Progenitor cell of endocrine pancreas (in vitro differentiated cells): ENCODE measurements at places on chromosomes 5 and 9. TPM values are rescaled to one million over a fixed set of nuclear protein-coding genes. Genes with fewer than 3 reads are reported as not detected.
A peak's percentile ranks its signal among the peaks of the same experiment; 100 is the strongest.

- DNase-seq = no peak
- H3K4me1 ChIP-seq = peaks cover 3% of the 10 kb centered on the region
- no peaks in the 10 kb centered on the region for H3K36me3 ChIP-seq
- no peak overlapping the region for H3K4me3 ChIP-seq
- H3K27ac ChIP-seq = no peak overlapping the region
Observed at GRCh38 chr9:70403166-70403565, 11.3 kb downstream of the KLF9 start.

DNA sequence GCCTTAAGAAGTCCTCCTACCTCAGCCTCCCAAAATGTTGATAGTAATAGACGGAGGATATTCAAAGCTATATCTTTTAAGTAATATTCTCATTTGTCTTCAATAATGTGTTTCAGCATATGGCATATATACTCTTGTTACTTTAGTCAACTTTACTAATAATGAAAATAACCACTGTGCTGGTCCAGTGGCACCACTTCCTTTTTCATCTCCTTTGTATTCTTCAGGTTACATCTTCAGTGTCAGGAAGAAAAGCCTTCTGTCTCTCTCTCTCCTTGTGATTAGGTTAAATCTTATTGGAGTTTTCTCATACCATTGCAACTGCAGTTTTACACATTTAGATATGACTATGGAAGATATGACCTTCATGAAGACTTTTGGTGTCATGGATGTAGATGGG is 31.3 kb downstream of the PARP8 start:
- no peak overlapping the region for H3K4me3 ChIP-seq
- H3K36me3 ChIP-seq = no peaks in the 10 kb centered on the region
- no peaks in the 10 kb centered on the region for H3K27me3 ChIP-seq
- H3K27ac ChIP-seq = no peak overlapping the region
- H3K4me1 ChIP-seq = peaks cover 6% of the 10 kb centered on the region

- H3K27ac ChIP-seq = no peak overlapping the region
- DNase-seq = no peak
- H3K27me3 ChIP-seq = peaks cover 3% of the 10 kb centered on the region
- H3K4me1 ChIP-seq = peaks cover 8% of the 10 kb centered on the region
- no peaks in the 10 kb centered on the region for H3K36me3 ChIP-seq
Observed at GRCh38 chr5:13186177-13186576, 758.3 kb downstream of the DNAH5 start.

GRCh38 chr5:62649476-62650113 is 71.0 kb downstream of the LRRC70 start:
- no peaks in the 10 kb centered on the region for H3K27me3 ChIP-seq
- no peaks in the 10 kb centered on the region for H3K36me3 ChIP-seq
- no peak overlapping the region for H3K4me3 ChIP-seq
- DNase-seq = no peak
- no peak overlapping the region for H3K27ac ChIP-seq
- peaks cover 11% of the 10 kb centered on the region for H3K4me1 ChIP-seq

DNA sequence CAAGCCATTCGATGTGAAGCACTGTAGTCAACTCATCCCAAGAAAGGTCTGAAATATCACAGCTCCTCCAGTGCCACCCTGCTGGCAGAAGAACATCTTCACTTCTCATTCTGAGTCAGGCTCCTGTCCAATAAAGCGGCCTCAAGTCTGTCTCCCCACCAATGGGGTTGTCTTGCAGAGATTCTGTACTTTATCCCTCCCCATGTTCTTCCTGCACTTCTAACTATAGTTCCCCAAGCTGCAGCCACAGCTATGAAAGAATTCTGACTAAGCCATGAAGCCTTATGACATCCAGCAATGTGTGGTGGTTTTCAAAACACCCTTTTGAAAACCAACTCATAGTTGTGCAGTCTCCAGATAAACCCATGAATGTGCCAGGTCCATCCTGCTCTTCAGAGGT is 6.8 kb downstream of the MACROH2A1 start:
- H3K27ac ChIP-seq = peak overlapping the region; percentile 12
- H3K4me1 ChIP-seq = peaks cover 55% of the 10 kb centered on the region
- no peak for DNase-seq
- peaks cover 9% of the 10 kb centered on the region for H3K36me3 ChIP-seq

GRCh38 chr5:59238126-59238902 is 655.2 kb downstream of the PDE4D start:
- no peaks in the 10 kb centered on the region for H3K36me3 ChIP-seq
- H3K4me1 ChIP-seq = peaks cover 4% of the 10 kb centered on the region
- DNase-seq = no peak
- H3K27me3 ChIP-seq = no peaks in the 10 kb centered on the region
- no peak overlapping the region for H3K27ac ChIP-seq
- no peak overlapping the region for H3K4me3 ChIP-seq

DNA sequence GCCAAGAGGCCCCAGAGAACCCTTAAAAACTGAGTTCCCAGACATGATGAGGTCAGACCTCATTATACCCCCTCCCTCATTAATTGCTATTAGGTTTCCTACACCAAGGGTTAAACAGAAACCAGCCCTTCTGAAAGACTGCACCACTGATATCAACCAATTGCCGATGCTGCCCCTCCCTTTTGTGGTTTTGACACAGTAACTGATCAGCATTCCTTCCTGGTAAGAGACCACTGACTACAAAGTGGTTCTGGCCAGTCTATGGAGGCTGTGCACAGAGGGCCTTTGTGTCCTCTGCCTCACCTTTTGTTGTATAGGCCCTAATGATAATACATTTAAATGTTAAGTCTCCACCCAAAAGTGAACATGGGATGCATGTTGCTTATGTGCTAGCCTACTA is 201.5 kb downstream of the FRMD3 start:
- H3K27me3 ChIP-seq = no peaks in the 10 kb centered on the region
- H3K4me1 ChIP-seq = peaks cover 7% of the 10 kb centered on the region
- DNase-seq = no peak

DNA sequence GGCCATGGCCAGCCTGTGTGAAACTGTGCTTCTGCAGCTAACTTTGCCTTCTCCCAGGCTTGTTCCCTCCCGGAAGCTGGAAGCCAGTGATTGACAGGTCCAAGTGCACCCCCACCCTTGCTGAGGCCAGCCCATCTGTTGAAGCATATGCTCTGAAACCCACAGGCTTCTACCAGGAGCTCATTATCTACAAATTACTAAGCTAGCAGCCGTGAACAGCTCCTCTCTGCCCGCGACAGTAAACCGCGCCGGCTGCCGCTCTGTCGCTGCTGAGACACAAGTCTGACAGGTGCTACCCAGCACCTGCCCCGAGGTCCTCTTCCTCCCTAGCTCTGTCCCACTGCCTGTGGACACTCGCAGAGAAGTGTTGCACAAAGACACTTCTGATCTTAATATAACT is 490.9 kb downstream of the GADD45G start:
- H3K4me3 ChIP-seq = no peak overlapping the region
- no peak for DNase-seq
- no peaks in the 10 kb centered on the region for H3K36me3 ChIP-seq
- no peak overlapping the region for H3K27ac ChIP-seq
- peaks cover 26% of the 10 kb centered on the region for H3K27me3 ChIP-seq
- H3K4me1 ChIP-seq = peaks cover 4% of the 10 kb centered on the region

GRCh38 chr5:10424124-10424731 is 17.5 kb upstream of the ROPN1L start:
- H3K27ac ChIP-seq = no peak overlapping the region
- peaks cover 29% of the 10 kb centered on the region for H3K36me3 ChIP-seq
- no peaks in the 10 kb centered on the region for H3K27me3 ChIP-seq
- no peaks in the 10 kb centered on the region for H3K4me1 ChIP-seq
- H3K4me3 ChIP-seq = no peak overlapping the region

- H3K4me3 ChIP-seq = peak overlapping the region; percentile 80
- H3K4me1 ChIP-seq = peaks cover 1% of the 10 kb centered on the region
- peaks cover 1% of the 10 kb centered on the region for H3K36me3 ChIP-seq
- H3K27ac ChIP-seq = peak overlapping the region; percentile 99
Observed at GRCh38 chr9:87148331-87149104, 201.2 kb upstream of the GAS1 start.

- no peaks in the 10 kb centered on the region for H3K27me3 ChIP-seq
- H3K4me1 ChIP-seq = peaks cover 10% of the 10 kb centered on the region
- no peak overlapping the region for H3K27ac ChIP-seq
- H3K4me3 ChIP-seq = no peak overlapping the region
- DNase-seq = no peak
- H3K36me3 ChIP-seq = peaks cover 8% of the 10 kb centered on the region
Observed at GRCh38 chr5:33441241-33442177, 744 bp downstream of the TARS1 start.

DNA sequence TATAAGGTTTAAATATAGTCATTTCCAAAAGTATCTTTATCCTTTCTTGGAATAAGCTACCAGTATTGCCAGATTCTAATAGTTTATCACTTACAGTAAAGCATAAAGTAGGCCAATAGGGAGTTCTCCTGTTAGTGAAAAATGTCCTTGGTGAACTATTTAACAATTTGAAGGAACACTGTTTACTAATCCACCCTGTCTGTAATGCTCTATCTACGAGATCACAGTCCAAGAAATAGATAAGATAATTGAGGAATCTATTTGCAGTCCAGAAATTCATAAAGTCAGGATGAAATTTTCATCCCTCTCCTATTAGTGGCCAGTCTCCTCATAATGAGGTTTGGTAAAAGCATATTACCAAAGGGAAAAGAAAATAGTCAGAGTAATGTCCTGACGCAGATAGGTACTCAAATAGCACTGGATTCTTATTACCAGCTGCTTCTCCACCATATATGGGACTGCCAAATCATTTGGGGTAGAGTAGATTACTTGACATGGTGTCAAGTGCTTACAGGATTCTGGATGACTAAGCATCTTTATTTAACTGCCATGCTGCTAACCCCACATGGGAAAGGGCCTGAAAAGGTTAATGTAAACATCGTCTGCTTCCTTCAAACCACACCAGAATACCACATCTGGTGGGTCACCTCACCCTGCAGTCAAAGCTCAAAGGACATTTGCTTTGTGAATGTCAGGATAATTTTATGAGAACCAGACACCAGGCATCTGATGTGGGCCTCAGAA is 808.1 kb downstream of the EFNA5 start:
- H3K4me1 ChIP-seq = peaks cover 11% of the 10 kb centered on the region
- DNase-seq = no peak
- no peaks in the 10 kb centered on the region for H3K36me3 ChIP-seq
- no peaks in the 10 kb centered on the region for H3K27me3 ChIP-seq
- no peak overlapping the region for H3K27ac ChIP-seq

DNA sequence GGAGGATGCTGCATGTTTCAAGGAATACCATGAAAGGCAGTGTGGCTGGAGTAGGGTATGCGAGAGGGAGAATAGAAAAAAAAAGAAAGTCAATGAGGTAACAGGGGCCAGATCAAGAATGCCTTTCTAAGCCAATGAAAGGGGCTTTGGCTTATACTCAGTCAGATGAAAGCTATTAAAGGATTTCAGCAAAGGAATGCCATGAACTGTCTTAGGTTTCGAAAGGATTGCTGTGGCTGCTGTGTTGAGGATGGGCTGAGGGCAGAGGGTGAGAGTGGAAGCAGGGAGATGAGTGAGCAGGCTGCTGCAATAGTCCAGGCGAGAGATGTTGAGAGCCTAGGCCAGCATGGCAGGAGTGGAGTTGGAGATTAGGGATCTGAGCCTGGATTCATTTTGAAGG is 135.4 kb upstream of the CKMT2 start:
- no peak overlapping the region for H3K4me3 ChIP-seq
- H3K27ac ChIP-seq = no peak overlapping the region
- no peak for DNase-seq
- no peaks in the 10 kb centered on the region for H3K27me3 ChIP-seq
- H3K36me3 ChIP-seq = no peaks in the 10 kb centered on the region

DNA sequence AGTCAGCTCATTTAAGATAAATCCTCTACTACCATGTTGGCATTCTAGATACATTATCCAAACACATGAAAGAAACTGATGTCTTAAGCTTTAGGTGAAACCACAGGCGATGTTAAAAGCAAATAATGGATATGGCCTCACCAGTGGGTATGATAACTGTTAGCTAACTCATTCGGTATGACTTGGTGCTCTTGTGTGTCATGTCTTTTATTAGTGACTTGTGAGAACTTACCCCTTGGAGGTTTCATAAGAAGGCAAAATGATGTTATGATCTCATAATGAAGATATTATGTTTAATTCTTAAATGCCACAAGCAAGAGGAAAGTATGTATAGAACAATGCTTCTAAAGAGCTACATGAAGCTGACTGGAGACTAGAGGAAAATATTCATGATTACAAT is 1227.0 kb downstream of the EFNA5 start:
- H3K36me3 ChIP-seq = no peaks in the 10 kb centered on the region
- no peak overlapping the region for H3K27ac ChIP-seq
- no peak for DNase-seq
- no peak overlapping the region for H3K4me3 ChIP-seq
- H3K4me1 ChIP-seq = peaks cover 2% of the 10 kb centered on the region
- no peaks in the 10 kb centered on the region for H3K27me3 ChIP-seq

DNA sequence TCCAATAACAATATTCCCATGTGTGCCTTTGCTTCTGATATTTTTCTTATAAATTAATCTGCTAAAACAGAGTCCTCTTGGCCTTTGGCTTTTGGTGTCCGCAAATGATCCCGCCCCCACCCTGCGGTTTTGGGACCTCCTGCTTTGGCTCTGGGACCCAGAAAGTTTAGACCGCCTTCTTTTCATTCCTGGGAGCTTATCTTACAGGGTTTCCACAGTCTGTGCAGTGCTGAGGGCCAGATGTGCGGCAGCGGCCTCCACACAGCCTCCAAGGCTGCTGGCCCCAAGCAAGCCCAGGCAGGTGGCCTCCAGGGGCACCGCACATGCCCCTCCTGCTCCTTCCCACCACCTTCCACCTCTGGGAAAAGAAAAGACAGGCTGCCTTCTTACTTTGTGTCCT is 191.5 kb downstream of the ERCC6L2 start:
- DNase-seq = no peak

DNA sequence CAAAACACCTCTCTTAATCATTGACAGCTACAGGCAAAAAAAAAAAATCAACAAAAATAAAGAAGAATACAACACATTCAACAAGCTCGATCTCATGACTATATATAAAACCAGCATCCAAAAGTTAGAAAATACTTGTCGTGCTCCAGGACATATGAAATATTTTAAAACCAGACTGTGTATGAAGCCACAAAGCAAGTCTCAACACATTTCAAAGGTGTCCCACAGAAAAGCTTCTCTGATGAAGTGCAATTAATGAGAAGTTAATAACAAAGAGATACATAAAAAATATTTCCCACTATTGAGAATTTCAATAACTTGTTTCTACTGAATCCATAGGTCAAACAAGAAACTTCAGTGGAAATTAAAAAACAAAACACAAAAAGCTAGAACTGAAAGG is 178.7 kb downstream of the PLK2 start:
- no peak overlapping the region for H3K4me3 ChIP-seq
- H3K27ac ChIP-seq = no peak overlapping the region
- no peak for DNase-seq
- H3K27me3 ChIP-seq = no peaks in the 10 kb centered on the region

Gene PFN3
- total RNA-seq = not detected in 2 replicates
